ENCODE measurements at places on chromosomes 13 and 19.

GRCh38 chr19:19270749-19271571 lies 2.1 kb downstream of the TM6SF2 start:
- no peak for DNase-seq

GRCh38 chr13:114076329-114077090 lies 55.9 kb downstream of the RASA3 start:
- DNase-seq = no peak

- DNase-seq = no peak
These were observed 121.0 kb downstream of the MRPL57 start for GRCh38 chr13:21297447-21297846.

- peak; percentile 84 for DNase-seq
These were observed 4.2 kb downstream of the PRR36 start for GRCh38 chr19:7869910-7870511.

DNA sequence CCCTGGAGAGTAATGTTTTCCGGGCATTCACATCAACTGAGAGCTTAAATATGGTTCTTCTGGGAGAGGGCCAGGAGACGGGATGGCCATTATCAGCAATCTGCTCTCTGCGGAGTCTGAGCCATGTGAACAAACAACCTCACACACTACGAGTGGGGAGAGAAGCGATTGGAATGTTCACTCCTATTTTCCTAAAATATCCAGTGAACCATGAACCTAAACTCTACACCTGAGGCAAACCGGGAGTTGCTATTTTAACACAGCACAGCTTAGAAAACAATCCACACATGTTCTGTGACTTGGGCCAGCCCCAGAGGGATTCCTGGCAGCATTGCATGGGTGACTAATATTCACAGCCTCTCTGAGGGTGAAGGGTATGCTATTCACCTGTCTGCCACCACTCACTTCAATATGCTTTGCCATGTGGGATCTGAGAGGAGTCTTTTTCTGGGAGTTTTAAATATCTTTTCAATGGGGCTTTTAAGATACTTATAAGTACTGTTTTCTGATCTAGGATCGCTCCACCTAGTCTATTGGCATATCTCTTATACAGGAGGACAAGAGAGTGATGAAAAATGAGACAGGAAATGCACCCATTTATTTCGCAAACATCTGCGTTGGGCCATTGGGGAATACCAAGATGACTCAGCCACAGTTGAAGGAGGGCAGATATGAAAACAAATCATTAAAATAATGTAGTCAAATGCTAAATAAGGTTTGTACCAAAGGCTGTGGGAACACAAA lies 72.6 kb upstream of the SERP2 start:
- DNase-seq = no peak

- DNase-seq = peak; percentile 50
These were observed 22.3 kb downstream of the TMEM161A start for GRCh38 chr19:19115954-19116353.

GRCh38 chr19:49761625-49762311 lies 1.3 kb downstream of the TSKS start:
- no peak for DNase-seq

DNA sequence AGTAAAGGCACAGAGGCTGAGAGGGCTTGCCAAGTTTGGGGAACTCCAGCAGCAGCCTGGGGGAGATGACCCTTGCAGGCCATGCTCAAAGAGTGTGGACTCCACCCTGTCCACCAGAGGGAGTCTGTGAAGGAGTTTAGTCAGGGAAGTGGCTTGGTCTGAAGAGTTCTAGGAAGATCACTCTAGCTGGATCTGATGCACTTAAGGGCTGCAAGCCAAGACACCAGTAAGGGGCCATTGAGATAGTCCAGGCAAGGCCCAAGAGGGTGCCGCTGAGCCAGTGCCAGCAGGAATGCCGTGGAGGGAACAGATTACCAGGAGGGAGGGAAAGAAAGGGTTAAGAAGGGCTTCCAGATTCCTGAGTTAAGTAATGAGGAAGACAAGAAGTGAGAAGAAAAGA lies 68.7 kb downstream of the ZAR1L start:
- peak; percentile 62 for DNase-seq

DNA sequence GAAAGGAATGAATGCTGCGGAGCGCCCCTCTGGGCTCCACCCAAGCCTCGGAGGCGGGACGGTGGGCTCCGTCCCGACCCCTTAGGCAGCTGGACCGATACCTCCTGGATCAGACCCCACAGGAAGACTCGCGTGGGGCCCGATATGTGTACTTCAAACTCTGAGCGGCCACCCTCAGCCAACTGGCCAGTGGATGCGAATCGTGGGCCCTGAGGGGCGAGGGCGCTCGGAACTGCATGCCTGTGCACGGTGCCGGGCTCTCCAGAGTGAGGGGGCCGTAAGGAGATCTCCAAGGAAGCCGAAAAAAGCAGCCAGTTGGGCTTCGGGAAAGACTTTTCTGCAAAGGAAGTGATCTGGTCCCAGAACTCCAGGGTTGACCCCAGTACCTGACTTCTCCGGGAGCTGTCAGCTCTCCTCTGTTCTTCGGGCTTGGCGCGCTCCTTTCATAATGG lies 8.6 kb downstream of the PDX1 start:
- no peak for DNase-seq

GRCh38 chr19:10214784-10215183 lies 16.3 kb downstream of the S1PR2 start:
- DNase-seq = no peak

DNA sequence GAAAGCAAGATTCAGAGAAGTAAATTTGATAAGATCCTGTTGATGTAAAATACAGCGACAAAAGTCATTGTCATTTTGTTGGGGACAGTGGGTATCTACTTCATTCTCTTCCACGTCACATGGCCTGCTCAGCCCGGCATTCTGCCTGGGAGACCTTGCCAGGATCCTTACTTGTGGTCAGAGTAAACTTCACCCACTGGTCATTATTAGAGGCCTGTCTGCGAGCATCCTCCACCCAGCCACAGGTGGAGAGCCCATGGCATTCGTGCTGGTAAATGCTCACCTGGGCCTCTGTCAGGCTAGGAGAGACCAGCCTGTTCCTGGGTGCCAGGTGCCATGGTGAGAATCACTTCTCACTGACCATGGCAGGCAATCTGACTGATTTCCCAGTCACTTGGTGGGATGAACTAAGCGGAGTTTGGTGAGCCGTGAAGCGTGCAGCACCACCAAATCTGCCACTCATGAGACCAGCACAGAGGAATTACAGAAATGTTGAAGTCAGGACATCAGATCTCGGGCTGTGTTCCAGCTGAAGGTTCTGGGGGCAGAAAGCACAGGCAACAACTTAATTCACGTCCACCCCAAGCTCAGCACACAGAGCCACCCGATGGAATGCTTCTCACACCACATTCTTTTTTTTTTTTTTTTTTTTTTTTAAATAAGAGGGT lies 107.0 kb downstream of the SIPA1L3 start:
- no peak for DNase-seq

DNA sequence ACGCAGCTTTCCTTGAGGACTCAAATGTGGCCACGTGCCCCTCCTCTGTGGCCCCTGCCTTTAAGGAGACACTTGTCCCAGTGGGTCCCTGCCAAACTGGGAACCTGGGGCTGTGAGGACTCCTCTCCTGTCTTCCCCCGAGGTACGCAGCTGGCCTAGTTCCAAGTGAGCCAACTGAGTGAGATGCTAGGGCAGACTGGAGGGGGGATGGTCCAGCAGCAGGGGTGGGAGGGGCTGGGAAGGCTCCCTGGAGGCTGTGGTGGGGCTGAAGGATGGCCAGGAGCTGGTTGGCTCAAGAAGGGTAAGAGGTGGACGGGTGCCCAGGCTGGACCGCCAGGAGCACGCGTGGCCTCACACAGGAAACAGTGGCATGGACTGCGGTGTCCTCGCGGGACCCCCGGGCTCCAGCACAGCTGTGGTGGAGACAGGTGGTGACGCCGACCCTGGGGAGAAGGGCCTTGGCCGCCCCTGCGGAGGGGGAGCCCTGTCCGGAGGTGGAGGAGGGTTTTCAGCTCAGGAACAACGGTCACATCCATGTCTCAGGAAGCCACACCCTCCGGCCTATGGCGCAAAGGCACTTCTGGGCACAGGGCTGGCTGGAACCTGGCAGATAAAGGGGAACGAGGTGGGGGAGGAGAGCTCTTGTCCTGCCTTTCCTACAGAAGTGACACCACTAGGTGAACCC lies 45.8 kb downstream of the MLLT1 start:
- DNase-seq = no peak

DNA sequence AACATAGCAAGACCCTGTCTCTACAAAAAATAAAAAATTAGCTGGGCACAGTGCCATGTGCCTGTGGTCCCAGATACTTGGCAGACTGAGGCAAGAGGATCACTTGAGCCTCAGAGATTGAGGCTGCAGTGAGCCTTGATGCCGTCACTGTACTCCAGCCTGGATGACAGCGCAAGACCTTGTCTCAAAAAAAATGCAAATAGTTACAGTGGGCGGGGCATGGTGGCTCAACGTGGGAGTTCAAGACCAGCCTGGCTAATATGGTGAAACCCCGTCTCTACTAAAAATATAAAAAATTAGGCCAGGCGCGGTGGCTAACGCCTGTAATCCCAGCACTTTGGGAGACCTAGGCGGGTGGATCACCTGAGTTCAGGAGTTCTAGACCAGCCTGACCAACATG lies 8.5 kb downstream of the PGLS start:
- no peak for DNase-seq

GRCh38 chr13:113630804-113631203 lies 27.2 kb downstream of the ATP4B start:
- no peak for DNase-seq

DNA sequence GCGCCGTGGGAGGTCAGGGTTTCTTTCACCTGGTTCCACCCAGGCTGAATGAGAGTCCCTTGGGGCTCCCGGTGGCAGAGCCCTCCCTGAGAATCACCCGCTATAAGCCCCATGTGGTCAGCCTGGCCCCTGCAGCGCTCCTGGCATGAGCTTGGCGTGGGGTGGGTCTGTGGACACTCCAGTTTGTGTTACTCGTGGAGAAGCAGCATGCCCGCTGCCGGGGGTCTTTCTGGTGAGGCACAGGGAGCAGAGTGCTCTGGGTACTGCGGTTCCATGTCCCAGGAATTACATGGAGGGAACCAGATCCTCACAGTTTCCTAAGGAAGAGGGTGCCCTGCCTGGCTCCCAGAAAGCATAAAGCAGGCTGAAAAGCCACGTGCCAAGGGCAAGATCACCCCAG lies 62.2 kb downstream of the SMARCA4 start:
- DNase-seq = no peak

GRCh38 chr13:76285463-76285862 lies 600.7 kb downstream of the KCTD12 start:
- no peak for DNase-seq

- DNase-seq = no peak
These were observed 134.8 kb downstream of the LACC1 start for GRCh38 chr13:44014501-44014900.

All from nephron progenitor cell (in vitro differentiated cells).